ENCODE measurements at places on chromosomes 4 and X. TPM values are rescaled to one million over a fixed set of nuclear protein-coding genes. Genes with fewer than 3 reads are reported as not detected.

DNA sequence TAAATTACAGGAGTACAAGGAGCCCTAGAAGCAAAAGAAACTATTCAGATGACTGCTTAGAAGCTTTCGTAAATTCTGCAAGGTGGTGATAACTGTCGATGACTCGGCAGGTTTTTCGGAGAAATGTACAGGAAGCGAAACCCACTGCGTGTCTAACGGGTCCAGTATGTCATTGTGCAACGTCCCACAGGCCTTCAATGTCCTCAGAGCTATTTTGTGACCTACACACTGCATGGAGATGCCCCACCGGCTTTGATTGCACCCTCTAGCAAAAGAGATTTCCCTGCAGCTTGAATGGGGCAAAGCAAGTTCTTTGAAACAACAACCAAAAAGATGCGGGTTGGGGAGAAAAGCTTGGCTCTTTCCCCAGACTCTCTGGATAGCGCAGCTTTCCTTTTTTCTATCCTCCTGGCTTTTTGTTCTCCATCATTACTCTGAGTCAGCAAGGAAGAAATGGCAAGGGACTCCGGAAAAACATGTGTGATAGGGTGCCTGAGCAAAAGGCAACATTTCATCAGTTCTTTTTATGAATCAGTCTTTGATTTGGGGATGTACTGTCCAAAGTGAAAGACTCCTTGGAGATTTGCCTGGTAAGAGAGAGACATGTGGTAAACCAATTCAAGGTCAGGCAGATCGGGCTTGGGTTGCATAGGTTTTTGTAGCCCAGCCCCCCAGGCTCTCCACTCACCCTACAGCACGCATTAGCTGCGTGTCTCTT, 112.0 kb upstream of the TBL1X start:
- DNase-seq = no peak

- no peak for DNase-seq
Observed at GRCh38 chr4:5412751-5413150, 295.6 kb downstream of the EVC2 start.

DNA sequence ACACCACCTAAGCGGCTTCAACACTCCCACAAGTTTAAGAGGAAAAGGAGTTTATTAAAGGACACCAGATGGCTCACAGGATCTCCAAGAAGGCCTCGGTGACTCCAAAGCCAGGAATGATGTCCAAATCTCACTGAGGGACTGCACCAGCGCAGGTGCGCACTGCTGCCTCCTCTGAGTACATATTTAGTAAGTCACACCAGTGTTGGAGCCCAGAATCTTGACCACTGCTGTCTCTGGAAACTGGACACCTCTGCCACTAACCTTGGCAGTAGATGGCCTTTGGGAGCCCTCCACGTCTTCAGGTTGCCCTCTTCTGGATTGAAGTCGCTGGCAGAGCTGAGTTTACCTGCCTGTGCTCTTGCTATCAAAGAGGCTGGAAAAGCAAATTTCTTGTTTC, 10.1 kb upstream of the RS1 start:
- no peak for DNase-seq

DNA sequence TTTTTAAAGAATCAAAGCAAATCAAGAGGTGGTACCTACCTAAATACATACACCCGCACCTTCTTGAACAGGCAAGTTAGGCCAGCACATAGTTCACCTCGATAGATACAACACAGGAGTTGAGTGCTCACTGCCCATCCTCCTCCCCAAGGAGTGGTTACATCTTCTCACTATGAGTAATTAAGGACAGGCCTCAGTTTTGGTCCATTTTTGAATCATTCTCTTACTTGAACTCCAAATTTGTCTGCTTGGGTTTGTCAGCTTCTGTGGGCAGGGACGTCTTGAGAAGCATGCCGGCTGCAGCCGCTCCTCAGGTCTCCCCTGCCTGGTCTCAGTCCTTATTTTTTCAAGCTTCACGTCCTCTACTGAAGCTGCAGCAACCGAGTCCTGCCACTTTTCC, 190.6 kb upstream of the RBPJ start:
- DNase-seq = no peak

DNA sequence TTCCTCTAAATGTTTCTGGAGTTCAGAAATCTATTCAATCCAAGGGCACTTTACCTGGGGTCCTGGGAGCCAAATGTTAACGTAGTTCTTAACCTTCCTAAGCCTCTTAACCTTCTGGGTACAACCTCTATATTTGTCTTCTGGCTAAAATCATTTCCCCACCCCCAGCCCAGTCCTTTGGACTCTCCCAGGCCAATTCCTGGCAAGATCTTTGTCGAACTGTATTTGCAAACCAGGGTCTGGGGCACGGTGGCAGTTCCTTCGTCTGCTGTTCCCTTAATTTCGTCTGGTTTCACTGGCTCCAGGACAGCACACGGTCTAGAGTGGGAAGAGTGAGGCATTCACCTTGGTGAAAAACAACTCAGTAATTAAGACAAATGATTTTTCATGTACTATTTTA, 811 bp upstream of the SLC25A5 start:
- no peak for DNase-seq

DNA sequence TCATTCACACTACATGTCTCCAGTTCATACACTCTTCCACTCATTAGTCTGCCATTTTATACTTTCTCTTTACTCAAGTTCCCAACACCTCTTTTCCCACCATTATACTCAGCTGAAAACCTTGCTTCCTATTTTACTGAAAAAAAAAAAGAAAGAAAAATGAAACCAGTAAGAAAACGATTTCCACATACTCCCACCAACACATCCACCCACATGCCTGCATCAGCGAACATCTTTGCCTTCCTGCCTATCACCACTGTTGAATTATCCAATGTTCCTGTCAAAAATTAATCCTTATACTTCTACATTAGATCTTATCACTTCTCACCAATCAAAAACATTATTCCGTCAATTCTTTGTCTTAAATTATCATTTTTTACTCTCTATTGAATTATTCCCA, 188.1 kb upstream of the FAM241A start:
- no peak for DNase-seq

- no peak for DNase-seq
Observed at GRCh38 chr4:137417676-137418075, 114.6 kb downstream of the PCDH18 start.

DNA sequence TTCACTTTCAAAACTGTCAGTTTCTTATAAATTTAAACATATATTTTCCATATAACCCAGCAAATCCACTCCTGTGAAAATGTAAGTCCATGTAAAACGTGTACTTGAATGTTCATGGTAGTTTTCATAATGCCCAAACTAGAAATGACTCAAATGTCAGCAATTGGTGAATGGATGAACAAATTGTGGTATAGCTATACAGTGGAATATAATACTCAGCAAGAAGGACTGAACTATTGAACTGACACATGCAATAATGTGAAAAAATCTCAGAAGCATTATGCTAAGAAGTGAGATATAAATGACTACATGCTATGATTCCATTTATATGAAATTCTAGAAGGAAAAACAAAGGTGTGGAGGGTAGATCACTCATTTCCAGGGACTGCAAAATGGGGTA, 52.2 kb downstream of the USP53 start:
- no peak for DNase-seq

GRCh38 chrX:72080150-72080549, 51.6 kb downstream of the RTL5 start:
- no peak for DNase-seq

DNA sequence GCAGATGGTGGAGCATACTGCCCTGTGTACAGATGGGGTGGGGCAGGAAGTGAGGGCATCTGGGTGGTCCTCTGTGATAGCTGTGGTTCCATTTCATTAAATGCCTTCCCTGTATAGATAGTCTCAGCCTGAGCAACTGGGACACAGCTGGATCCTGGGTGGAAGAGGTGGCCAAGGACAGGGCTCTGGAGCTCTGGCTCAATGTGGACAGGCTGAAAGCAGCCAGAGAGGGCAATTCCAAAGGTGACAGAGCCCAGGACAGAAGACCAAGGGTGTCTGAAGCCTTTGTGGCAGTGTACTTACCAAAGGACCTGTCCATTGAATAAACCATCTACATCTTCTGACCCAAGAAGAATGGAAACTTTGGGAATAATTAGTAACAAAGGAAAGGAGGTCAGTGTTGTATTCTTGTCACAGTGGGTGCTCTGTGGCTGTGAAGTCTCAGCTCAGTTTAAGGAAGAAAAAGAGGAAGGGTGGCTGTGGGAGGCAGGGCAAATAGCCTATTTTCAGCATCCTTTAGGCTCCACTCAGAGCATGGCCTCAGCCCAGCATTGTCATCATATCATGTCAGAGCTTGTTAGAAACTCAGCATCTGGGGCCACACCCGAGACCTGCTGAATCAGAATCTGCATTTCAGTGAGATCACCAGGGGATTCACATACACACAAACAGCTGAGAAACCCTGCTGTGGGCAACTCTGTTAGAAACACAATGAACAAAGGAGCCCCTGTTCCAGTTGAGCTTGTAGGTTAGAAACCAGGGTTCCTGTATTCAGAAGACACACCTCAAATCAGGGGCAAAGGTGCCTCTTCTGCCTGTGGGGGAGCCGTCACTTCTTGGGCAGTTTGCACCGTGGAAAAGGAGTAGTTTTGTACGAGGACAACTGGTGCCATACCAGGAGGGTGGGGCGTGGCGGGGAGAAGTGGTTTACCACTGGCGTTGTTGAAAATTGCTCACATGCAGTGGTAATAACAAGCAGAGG, 168.6 kb downstream of the PTTG2 start:
- DNase-seq = no peak

- DNase-seq = no peak
Observed at GRCh38 chr4:2944586-2945526, 18.4 kb downstream of the NOP14 start.

- no peak for DNase-seq
Observed at GRCh38 chrX:77346859-77347258, 100.3 kb upstream of the FGF16 start.

GRCh38 chr4:140047017-140047640, 106.9 kb downstream of the MAML3 start:
- DNase-seq = no peak

GRCh38 chrX:122813876-122814275, 370.2 kb upstream of the GRIA3 start:
- no peak for DNase-seq

- DNase-seq = peak; percentile 65
Observed at GRCh38 chrX:102652031-102652688, 877 bp downstream of the GPRASP1 start.

DNA sequence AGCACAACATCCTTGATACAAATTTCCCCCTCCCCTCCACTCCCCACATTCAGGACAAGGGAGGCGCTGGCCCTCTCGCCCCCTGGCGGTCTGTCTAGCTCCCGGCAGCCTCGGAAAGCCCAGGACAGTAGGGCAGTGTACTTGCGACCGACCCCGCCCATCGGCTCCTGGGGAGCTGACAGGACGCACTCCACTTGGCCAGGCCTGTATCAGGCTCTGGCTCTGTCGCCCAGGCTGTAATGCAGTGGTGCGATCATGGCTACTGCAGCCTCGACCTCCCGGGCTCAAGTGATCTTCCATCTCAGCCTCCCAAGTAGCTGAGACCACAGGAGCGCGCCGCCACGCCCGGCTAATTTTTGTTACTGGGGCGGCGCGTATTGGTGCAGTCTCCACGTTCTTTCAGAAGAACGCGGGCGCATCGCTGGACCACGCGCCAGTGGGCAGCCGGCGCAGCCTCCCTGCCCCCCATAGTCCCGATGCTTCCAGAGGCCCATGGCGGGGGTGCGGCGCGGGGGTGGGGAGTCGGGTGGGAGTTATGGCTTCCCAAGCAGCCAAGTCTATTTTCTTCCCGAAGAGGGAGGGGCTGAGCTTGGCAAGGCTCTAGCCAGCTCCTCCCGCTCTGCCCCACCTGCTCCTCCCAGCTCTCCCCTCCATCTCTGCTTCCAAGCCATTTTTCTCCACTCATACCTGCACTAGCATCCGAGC, 7.8 kb upstream of the AKAP14 start:
- peak; percentile 85 for DNase-seq

GRCh38 chrX:136541294-136541693, 9.3 kb downstream of the VGLL1 start:
- no peak for DNase-seq

DNA sequence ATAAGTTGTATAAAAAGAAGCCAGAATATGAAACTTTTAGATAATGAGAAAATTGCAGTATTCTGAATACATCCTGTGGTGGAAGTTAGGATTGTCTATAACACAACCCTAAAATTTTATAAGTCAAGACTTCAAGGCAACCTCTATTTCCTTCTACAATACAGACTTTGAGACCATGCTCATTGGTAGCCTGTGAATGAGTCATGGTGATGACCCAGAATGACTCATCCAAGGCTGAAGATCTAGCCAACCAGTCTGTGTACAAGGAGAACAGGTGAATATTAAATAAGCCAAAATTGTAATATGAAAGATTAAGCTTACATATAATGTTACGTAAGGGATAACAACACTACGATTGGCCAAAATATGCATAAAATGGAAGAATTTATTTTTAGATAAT, 475.9 kb upstream of the GALNT7 start:
- no peak for DNase-seq

DNA sequence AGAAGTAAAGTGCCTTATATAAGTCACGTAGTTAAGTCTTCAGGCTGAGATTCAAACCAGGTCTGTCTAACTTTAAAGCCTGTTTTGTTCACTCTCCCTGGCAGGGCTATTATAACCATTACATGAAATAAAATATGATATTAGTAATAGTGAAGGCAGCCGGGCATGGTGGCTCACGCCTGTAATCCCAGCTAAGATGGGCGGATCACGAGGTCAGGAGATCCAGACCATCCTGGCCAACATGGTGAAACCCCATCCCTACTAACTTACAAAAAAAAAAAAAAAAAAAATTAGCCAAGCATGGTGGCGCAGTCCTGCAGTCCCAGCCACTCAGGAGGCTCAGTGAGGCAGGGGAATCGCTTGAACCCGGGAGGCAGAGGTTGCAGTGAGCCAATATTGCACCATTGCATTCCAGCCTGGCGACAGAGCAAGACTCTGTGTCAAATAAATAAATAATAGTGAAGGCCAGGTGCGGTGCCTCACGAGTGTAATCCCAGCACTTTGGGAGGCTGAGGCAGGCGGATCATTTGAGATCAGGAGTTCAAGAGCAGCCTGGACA, 22.1 kb upstream of the SOWAHD start:
- DNase-seq = no peak

- DNase-seq = no peak
Observed at GRCh38 chr4:108651014-108651791, 804 bp downstream of the OSTC start.

DNA sequence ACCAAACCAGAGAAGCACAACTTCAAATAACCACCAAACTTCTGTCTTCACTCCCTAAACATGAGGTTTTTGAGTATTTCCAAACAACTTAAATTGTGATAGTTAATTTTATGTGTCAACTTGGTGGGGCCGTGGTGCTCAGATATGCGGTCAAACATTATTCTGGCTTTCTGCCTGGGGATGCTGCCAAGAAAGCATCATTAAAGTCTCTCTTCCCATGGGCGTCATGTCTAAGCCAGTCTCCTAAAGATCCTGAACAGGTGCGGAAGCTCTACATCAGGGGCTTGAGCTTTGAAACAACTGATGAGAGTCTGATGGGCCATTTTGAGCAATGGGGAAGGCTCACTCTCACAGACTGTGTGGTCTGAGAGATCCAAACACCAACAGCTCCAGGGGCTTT, 24.1 kb upstream of the SOD3 start:
- DNase-seq = no peak

The MAGIX gene
- 11.6 TPM for total RNA-seq

The GPRASP3 gene
- 4.5 TPM for total RNA-seq

The GNRHR gene
- not detected for total RNA-seq

The FRMD7 gene
- 0.19 TPM for total RNA-seq

The BEX4 gene
- total RNA-seq = 52.6 TPM

The APLN gene
- total RNA-seq = 0.31 TPM

The GLRB gene
- total RNA-seq = 3.3 TPM

The RPS6KA6 gene
- total RNA-seq = 12.1 TPM

The SYNPO2 gene
- total RNA-seq = 56.5 TPM
